ENCODE measurements at places on chromosomes 3 and 15.

DNA sequence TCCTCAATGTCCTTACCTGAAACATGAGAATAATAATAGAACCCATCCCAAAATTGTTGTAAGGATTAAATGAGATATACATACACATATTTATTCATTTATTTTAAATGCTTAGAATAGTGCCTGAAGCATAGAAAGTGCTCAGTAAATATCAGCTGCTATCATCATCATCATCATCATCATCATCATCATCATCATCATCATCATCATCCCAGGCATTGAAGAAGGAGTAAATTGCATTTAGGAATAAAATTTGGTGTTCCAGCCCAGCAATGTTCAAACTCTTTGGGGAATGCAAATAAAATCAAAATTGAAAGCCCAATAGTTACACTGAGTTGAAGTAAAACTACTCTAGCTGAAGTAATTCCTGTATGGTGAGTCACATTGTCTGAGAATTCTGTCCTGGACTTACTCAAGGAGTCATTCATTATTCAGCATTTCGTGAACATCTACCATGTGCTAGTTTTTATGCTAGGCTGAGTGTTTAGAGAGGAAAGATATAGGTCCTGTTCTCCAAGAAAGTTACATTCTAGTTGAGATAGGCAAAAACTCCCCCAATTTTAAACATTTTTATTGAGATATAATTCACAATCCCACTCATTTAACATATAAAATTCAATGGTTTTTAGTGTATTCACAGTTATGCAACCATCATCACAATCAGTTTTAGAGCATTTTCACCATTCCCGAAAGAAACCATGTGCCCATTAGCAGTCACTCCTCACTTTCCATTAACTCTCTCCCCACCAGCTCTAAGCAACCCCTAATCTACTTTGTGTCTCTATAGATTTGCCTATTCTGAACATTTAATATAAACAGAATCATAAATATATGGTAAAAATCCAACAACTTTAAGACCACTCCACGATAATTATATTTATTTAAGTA, 107.2 kb downstream of the FRMD5 start:
- DNase-seq: peak; percentile 80

DNA sequence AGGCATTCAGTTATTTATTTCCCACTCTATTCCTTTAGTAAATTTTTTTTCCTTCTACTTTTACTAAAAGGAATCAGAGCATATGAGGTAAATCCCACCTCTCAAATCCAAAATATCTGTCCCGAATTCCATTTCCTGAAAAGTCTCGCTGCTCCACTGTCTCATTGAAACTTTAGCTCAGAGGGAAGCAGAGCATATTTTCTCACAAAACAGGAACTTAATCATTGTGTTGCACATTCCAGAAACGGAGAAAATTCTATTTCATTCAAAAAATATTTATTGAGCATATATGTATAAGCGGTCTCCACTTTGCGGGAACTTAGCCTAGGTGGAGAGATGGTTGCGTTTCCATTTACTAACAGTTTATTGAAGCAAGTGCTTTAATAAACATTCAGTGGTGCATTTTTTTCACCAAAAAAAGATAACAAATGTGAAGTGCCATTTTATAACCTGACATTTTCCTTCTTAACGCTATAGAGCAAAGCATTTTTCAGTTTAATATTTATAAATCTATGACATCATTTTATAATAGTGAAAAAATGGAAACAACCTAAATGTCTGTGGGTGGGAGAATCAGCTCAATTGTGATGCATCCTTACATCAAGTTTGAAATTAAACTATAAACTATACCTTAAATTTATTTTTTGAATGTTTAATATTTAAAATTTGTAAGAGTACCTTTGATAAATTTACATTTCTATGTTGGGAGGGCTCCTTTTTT, 67.2 kb upstream of the CSTA start:
- DNase-seq: no peak

DNA sequence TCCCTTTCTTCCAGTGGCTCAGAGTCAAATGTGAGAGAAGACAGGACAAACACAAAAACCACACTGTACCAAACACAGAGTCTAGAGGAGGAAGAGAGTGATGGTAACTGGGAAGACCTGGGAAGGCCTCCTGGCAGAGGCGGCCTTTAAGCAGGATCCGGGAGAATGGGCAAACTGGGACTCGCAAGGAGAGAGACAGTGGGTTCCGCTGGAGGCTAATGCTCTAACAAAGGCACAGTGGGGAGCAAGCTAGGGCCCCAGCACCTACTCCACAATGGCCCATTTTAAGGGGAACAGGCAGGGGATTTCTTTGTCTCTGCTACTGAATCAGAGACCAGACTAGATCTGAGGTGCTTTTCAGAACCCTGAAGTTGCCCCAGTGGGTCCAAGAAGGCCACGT, 81.4 kb upstream of the HES1 start:
- DNase-seq: no peak

GRCh38 chr3:127027811-127028548, 45.1 kb downstream of the PLXNA1 start:
- no peak for DNase-seq

DNA sequence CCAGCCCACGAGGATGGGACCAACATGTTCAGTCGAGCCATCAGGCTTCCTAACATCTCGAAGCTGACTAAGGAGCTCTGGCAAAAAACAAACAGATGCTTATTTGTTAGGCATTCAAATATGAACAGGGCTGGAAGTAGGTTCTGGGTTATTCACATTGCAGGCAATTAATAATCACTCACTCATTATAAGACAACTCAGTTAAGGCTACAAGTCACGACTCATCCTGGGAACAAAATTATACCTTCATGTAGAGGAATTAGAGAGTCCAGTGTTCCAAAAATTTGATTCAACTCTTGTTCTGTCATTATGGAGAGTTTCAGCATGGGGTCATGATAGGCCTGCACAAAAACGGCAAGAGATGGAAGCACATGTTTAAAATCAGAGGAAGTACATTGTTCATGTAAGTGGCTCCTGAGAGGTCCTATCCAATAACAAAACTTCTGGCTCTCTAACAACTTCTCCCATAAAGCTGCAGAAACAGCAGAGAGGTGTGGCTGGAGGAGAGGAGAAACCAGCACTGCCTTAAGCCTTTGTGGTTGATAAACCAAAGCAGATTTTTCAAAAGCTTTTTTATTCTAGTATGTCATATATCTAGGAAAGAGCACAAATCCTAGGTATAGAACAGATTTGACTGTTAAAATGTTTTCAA, 50.6 kb downstream of the ARHGEF3 start:
- DNase-seq: no peak

- no peak for DNase-seq
Measured at GRCh38 chr3:78130741-78131290, 1090.9 kb downstream of the ROBO2 start.

DNA sequence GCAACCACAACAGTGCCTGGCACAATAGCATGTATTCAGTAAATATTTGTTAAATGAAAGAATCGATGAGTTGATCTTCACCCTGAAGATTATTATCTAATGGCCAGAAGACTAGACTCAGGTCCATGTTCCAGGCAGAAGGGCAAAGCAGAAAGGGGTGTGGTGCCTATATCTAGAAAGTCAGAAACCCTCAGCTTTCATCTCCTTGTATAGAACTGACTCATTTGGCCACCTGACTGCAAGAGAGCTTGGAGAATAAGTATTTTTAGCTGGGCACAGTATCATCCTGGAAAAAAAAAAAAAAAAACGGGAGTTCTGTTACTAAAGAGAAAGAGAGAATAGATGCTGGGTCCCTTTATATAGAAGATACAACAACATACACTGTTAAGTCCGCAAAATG, 69.7 kb upstream of the SPRED1 start:
- no peak for DNase-seq

- DNase-seq: no peak
Measured at GRCh38 chr3:152405915-152406802, 137.4 kb downstream of the MBNL1 start.

GRCh38 chr15:61994216-61994615, 66.0 kb downstream of the VPS13C start:
- DNase-seq: no peak

DNA sequence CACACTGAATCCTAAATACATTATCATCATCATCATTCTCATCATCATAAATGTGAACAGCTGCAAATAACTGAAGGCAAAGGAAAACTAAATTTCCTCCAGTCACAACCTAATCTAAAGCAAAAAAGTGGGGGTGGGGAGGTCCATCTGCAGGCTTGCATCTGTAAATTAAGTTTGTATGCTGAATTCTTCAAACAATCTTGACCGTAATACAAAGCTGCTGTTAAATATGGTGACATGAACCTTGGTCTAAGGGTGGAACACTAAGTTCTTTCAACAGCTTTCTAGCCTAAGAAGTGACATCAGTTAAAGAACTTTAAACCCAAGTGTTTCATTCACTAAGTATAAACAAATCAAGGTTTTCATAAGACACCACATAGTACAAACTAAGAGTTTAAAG, 4.3 kb downstream of the LRRFIP2 start:
- no peak for DNase-seq

DNA sequence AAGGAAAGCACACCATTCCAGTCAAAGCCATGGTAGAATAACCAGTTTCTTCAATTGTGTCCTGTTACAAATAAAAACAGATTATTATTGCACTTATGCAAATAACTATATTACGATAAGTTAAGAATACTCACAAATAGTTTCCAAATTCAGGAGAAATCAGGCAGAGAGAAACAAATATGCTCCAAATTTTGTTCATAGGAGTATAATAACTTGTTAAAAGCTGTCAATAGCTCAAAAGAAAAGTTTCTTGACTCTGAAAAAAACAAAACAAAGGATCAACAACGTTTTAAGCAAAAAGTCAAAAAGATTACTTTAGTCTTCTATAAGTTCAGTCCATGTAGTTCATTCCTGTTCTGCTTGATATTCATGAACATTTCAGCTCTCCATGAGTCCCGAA, 59.7 kb upstream of the BDH1 start:
- no peak for DNase-seq

GRCh38 chr3:157906627-157907026, 199.6 kb downstream of the SHOX2 start:
- DNase-seq: peak; percentile 2

GRCh38 chr3:134066158-134066541, 36.4 kb upstream of the SLCO2A1 start:
- DNase-seq: no peak
